ENCODE measurements at places on chromosomes 1 and 21.
A peak's percentile ranks its signal among the peaks of the same experiment; 100 is the strongest.

- no peak for DNase-seq
These were observed 193.3 kb downstream of the EIF4G3 start for GRCh38 chr1:20983297-20983889.

DNA sequence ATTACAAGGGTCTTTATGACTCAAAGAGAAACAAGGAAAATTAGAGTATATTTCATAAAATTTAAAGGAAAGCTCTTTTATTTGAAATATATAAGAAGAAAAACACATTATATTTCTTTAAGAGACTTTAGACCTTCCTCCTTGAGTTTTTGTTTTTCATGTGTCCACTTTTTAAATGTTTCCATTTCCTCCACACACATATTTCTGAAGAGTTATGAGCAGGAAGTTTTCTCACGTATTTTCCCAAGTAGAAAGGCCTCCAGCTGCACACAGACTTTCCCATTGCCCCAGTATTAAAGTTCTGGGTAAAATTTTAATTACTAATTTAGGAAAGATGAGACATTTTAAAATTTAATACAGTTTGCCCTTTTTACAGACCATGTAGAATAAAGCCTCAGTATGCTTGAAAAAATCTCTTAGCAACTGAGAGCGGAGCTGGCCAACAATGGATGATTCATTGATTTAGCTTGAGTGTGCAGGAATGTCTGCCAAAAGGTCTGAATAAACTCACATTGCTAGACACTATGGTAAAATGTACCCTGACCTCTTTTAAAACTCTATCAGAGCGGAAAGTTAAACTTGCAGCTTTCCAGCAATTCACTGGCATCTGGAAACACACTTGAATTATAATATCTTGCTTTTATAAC is 57.9 kb downstream of the DDAH1 start:
- DNase-seq = peak; percentile 21

GRCh38 chr1:15288173-15288926 is 41.3 kb downstream of the FHAD1 start:
- DNase-seq = no peak

GRCh38 chr1:163083690-163084089 is 14.5 kb downstream of the RGS4 start:
- no peak for DNase-seq

DNA sequence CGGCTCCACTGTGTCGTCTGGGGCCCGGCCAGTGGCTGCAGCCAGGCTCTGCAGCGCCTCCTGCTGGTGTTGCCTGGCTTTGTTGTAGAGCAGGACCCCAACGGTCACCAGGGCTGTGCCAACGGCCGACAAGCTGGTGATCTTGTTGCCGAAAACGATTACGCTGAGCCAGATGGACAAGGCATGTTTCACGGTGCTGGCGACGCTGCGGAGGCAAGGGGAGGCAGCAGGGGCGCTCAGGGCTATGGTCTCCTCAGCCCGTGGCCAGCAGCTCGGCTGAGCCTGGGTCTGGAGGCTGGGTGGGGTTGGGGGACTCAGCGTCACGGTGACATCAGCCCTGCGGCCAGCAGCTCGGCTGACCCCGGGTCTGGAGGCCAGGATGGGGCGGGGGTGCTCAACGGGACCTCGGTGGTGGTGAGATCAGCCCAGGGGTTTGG is 7.0 kb upstream of the CDK11B start:
- no peak for DNase-seq

- DNase-seq = no peak
These were observed 7.4 kb downstream of the LDLRAD1 start for GRCh38 chr1:54010415-54011117.

- DNase-seq = no peak
These were observed 4.1 kb upstream of the HDGF start for GRCh38 chr1:156755527-156755950.

GRCh38 chr1:27646676-27647075 is 11.7 kb upstream of the FGR start:
- DNase-seq = no peak

DNA sequence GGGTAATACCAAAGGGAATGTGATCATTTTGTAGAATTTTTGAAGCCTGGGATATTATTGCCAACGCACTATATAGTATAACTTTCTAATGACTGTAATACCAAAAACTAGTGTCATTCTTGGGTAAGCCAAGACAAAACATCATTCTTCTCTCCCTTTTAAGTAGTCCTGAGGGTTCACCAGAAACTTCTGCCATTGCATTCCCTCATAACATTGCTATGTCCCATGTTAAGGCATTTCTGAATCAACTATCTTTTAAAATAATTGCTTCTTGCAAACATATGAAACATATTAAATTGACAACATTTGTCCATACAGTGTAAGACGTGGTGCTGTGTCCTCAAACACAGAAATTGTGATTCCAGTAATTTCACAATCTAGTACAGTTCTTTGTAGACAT is 29.9 kb upstream of the C1orf21 start:
- DNase-seq = no peak

GRCh38 chr1:215569986-215570824 is 3.1 kb downstream of the KCTD3 start:
- DNase-seq = no peak

DNA sequence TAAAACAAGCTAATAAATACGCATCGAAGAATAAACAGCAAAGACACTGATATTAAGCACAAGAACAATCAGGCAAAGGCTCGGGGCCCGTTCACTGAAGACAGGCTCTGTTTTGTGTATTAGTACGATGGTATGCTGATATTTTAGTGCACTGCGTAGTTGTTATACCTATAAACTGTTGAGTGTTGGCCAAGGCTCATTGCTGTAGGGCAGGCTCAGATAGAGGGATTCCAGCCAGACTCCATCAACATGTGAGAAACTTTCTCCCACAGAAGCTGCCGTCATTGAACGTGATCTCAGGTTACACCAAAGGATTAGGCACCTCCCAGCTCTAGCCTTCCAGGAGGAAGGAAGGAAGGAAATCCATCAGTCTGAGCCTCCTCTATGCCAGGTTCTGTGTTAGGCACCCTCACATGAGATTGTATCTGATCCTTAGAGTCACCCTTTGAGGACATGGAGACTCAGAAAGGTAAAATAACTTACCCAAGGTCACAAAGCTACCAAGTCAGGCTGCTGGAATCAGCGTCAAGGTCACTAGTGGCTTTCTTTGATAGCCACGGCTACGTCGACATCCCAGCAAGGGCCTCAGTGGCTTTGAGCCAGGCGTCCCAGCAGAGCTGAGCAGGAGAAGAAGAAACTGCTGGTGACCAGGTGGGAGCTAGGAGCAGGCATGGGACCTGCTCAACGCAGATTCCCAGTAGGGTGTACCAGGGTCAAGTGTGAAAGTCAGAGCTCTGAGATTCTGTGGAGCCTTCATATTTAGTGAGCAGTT is 14.8 kb downstream of the BCAR3 start:
- DNase-seq = no peak

DNA sequence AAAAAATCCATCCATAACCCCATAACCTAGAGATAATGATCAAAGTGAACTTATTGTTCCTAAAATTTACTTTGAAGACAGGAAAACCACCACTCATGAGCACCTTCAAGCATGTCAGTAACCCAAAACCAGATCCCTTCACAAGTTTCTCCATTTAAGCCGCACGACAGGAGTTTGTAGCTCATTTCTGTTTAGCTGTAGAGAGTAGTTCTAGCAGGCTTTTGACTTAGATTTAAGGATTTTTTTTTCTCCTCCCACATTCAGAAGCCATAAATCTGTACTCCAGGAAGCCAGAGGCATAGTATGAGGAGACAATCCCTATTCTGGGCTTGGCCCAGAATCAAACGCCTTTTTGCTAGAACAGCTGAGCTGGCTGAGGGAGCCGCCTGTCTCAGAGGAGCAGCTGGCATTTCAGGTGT is 25.6 kb downstream of the TOMM20 start:
- no peak for DNase-seq

DNA sequence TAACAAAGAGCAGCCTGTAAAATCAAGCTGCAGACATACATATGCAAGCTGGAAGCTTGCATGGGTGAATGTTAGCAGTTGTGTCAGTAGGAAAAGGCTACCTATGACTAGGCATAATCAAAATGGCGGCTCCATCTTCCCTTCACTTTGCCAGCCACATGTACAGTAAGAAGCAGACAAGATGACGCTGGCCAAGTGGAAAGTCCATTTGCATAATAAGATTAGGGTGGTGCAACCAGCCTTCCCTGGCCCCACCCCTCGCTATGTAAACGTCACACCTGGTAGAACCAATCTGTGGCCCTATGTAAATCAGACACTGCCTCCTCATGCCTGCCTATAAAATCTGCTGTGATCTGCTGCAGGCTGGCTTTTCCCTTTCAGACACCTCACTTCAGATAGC is 171.9 kb upstream of the USP25 start:
- DNase-seq = no peak

GRCh38 chr1:100622037-100622436 is 84.1 kb downstream of the GPR88 start:
- peak; percentile 6 for DNase-seq

DNA sequence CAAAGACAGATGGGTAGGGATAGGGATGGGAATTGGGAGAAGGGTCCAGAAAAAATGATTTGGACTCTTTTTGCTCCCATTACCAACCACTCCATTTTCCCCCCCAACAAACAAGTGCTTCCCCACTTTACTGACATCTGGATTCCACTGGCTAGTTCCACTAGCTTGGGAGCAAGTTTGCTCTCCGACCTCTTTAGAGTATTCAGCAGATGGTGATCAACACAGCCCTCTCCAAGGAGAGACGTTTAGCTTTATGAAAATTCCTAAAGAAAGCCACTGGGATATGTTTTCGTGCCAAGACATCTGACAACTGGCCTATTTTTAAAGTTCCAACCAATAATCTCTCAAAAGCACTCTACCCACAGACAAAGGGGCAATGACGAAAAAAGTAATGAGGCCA is 50.3 kb downstream of the ITPKB start:
- DNase-seq = no peak

DNA sequence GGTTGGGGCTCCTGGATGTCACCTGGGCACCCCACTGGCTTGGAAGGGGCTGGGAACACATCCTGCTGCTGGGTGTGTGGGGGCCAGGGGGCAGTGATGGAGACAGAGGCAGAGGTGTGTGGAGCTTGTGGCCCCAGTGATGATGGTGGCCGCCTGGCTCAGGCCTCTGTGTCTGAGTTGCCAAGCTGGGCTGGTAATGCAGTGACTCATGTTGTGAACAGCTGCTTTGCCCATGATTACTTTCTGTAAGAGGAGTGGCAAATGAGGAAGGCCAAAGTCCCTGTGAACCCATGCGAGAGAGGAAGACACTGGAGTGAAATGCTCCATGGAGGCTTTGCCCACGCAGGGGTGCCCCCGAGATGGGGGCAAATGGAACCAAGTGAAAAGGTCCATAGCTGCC is 86.8 kb downstream of the KCNJ6 start:
- DNase-seq = no peak

GRCh38 chr1:226989085-226989920 is 49.2 kb downstream of the COQ8A start:
- no peak for DNase-seq

- no peak for DNase-seq
These were observed 125.9 kb downstream of the RHOU start for GRCh38 chr1:228860911-228861831.

DNA sequence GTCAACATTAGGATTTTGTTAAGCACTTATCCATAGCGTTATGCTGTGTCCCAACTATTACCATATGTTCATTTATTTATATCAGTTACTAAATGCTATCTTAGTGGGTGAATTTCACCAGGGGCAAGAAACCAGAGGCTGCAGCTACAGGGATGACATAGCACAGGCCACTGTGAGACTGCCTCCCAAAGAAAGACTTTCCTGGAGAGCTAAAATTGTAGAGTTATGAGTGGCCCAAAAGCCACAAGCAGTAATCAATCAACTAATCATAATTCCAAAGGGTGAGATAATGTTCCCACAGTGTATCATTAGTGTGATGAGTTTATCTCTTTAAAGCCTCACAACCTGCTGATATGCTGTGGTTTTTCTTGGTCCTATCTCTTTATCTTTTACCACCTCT is 3.8 kb upstream of the TGFB2 start:
- no peak for DNase-seq

DNA sequence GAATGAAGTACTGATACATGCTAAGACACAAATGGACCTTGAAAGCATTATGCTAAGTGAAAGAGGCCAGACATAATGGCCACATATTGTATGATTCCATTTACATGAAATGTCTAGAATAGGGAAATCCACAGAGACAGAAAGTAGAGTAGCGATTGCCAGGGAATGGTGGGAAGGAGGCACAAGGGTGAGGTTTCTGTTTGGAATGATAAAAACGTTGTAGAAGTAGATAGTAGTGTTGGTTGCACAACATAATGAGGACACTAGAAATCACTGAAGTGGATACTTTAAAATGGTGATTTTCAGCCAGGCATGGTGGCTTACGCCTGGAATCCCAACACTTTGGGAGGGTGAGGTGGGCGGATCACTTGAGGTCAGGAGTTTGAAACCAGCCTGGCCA is 97.6 kb upstream of the VANGL1 start:
- no peak for DNase-seq

DNA sequence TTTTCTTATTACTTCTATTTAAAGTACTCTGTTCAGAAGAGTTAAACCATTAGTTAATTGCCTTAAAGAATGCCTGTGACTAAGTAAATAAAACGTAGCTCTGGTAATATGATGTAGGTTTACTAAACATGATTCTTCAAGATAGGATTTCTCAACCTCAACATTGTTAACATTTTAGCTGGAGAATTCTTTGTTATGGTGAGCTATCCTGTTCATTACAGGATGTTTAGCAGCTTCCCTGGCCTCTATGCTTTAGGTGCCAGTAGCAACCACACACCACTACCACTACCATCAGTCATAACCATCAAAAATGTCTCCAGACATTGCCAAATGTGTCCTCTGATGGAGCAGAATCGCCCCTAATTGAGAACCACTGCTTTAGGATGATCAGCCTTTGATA is 10.7 kb downstream of the RPF1 start:
- no peak for DNase-seq

DNA sequence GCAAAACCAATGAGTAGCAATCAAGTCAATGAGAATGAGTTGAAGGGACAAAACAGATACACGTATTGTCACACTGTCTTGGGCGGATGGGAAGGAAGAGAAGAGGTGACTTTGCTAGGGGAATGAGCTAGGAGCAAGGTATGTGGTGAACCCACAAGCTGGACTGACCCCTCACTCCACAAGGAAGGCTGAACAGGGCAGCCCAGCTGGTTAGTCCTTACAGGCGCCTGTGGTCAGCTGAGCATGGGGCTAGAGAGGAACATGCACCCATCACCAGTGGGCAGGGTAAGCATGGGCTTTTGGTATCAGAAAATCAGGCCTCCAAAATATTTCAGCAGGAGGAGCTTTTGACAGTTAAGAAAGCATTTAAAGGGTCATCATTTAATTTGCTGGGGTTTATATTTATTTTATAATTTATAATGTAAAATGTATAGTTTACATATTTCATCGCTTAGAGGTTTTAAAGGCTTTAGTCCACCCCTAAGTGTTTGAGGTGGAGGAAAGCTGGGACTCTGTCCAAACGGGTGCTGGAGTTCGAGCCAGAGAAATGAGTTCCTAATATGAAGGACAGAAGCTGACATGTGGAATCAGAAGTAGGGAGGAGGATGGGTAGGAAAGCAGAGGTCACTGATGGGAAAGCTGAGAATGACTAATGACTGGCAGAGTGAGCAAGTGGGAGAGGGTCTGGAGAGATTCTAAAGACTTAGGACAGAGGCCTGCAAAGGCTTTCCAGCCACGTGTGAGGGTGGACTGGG is 22.0 kb upstream of the ACBD6 start:
- no peak for DNase-seq

- no peak for DNase-seq
These were observed 51.1 kb downstream of the KCNJ6 start for GRCh38 chr21:37865156-37865555.
